Stimulated activated CD4-positive, alpha-beta T cell treated with anti-CD3 and anti-CD28 coated beads, Interleukin-1b, Interleukin-23, amount 100 ng/mL, for 48 hours (primary cell): ENCODE measurements at places on chromosomes 13 and 19.

DNA sequence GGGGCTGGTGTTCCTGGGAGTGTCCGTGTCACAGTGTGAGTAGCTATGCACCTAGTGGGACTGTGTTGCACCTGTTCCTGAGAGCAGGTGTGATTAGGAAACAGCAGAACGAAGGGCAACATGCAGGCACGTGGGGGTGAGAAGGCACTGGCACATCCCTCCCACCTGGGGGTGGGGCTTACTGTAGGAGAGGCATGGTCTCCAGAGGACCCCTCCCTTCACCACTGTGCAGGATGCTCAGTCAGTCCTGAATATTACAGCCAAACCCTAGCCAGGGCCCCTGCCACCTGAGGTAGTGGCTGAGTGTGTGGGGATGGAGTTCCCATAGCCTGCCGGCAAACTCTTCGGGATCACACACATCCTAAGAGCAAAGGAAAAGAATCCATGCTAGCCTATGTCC, 99.2 kb downstream of the ZDHHC20 start:
- no peak for DNase-seq

GRCh38 chr13:23642110-23642509, 71.9 kb downstream of the TNFRSF19 start:
- no peak for DNase-seq

DNA sequence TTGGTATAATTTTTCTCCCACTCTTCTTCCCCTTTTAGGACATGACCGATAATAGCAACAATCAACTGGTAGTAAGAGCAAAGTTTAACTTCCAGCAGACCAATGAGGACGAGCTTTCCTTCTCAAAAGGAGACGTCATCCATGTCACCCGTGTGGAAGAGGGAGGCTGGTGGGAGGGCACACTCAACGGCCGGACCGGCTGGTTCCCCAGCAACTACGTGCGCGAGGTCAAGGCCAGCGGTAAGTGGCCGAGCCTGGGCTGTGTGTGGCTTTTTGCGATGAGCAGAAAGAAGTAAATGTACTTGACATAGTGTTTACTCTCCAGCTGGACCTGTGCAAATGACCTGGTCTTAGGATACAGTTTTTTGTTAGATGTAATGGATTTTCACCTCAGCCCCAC, 102.5 kb downstream of the ARHGEF7 start:
- no peak for DNase-seq

- DNase-seq, result no peak
Measured at GRCh38 chr13:41961466-41961760, 504 bp upstream of the VWA8 start.

- no peak for DNase-seq
Measured at GRCh38 chr19:44575116-44575700, 38.2 kb upstream of the IGSF23 start.

DNA sequence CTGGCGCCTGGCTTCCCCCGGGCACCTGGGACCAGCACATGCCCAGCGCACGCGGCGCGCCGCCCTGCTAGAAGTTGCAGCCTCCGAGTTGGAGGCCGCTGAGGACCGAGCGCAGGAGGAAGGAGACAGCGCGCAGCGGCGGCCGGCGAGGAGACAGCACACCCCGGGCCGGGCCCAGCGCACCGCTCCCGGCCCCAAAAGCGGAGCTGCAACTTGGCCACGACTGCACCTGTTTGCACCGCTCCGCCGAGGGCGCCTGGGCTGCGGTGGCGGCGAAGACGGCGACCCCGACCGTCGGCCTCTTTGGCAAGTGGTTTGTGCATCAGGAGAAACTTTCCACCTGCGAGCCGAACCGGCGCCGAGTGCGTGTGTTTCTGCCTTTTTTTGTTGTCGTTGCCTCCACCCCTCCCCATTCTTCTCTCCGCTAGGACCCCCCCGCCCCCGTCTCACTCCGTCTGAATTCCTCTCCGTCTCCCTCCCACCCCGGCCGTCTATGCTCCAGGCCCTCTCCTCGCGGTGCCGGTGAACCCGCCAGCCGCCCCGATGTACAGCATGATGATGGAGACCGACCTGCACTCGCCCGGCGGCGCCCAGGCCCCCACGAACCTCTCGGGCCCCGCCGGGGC, at the start of gene SOX1:
Gene SOX1 (plus strand): TSS at position 34 of the 626 bp plus-strand sequence. CDS start 510 bp downstream, at position 544.
- DNase-seq, result no peak

- DNase-seq, result no peak
Measured at GRCh38 chr13:113022391-113022744, 53.4 kb downstream of the MCF2L start.

DNA sequence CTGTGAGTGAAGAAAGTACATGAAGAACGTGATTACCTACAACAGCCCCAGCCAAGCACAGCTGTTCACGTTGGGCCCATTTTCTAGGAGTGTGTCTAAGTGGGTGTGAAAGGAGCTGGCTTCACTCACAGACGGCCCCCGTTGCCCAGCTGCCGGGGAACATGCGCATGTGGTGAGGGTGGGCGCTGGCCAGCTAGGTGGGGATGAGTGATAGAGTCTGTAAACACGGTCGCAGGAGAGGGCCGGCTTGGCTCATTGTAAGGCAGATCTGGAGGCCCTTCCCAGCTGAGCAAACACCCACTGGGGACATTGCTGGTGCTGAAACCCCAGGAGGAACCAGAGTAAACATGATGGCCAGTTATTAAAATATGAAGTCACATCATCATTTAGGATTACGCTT, 160.5 kb downstream of the TEX29 start:
- DNase-seq, result no peak

DNA sequence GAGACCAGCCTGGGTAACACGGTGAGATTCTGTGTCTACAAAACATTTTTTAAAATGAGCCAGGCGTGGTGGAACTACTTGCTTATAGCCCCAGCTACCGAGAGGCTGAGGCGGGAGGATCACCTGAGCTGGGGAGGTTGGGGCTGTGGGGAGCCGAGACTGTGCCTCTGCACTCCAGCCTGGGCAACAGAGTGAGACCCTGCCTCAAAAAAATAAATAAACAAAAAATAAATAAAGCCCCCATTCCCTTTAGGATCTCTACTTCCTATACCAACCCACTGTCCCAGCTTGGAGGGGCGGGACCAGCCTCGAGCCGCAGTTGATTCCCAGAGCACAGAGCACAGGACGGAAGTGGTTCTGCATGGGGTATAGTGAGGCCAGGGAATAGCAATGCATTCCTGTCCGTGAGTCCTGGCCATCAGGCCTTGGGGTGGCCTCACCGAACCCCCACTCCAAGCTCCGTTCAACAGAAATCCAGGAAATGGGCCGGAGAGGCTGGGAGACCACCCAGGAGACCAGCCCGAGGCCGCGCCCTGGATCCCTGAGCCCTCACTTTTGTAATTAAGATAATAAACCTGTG, 4.9 kb upstream of the PTBP1 start:
- DNase-seq, result no peak

DNA sequence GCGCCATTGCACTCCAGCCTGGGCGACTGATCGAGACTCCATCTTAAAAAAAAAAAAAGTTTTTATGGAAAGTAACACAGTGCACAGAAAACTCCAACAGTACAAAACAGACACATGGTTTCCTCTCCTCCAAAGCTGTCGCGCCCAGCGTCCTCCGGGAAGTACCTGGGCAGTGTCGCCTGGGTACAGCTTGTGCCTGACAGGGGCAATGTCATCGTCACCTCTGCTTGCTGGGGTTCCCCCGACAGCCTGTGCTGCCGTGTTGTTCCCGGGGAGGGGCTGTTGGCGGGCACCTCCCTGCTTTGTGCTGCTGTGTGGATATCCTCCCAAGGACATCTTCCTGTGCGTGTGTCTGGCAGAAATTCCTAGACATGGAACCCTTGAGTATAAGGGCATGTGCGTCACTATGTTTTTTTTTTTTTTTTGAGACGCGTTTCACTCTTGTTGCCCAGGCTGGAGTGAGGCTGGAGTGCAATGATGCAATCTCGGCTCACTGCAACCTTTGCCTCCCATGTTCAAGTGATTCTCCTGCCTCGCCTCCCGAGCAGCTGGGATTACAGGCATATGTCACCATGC, 2.4 kb upstream of the F2RL3 start:
- DNase-seq, result no peak

DNA sequence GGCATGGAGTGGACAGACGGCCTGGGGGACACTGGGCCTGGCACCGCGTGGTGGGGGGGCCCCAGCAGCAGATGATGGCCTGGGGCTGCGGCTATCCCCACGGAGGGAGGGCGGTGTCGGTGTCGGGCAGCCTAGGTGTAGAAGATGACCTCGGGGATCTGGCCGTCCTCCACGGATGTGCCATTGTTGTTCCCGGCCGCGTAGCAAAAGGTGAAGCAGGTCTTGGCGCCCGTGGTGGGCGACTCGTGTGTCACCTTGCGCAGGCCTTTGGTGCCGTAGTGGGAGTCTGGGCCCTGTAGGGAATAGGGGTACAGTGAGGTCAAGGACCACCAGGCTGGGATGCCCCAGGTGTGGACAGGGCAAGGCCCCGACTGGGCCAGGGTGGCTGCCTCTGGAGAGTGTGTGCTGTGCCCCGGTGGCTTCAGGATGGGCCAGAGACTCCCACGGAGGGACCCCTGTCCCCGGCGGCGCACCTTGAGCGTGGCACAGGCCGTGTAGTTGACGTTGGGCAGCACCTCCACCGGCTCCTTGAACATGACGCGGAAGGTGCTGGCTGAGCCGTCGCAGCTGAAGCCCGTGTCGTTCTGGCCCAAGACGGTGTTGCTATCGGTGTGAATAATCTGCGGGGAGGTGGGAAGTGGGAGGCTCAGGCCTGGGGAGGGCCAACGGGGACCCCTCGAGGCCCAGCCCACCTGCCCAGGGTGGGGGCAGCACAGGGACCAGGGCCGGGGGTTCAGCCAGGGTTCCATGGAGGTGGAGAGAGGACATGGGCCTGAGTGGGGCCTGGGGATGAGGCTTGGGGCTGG, 29.0 kb downstream of the BTBD2 start:
- DNase-seq, result no peak

DNA sequence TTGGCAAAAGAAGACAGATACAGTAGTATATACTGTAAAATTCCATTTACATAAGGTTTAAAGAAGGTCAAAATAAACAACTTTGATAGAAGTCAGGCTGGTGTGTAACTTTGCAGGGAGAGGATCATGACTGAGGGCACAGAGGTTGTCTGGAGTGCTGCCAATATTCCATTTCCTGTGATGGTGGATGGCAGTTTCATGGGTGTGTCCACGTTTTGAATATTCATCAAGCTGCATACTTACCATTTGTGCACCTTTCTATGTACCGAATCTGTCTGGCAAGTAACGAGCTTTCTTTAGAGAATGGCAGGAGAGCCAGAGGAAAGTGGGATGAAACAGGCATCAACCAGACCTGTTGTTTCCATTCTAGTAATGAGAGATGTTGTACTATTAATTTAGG, 420.5 kb upstream of the HTR2A start:
- DNase-seq, result no peak
